ENCODE measurements at places on chromosomes 1 and 21.

GRCh38 chr1:90640325-90640724 lies 76.8 kb downstream of the BARHL2 start:
- no peak for DNase-seq

GRCh38 chr1:65310078-65310587 lies 790 bp downstream of the DNAJC6 start:
- DNase-seq, result no peak

- no peak for DNase-seq
Measured at GRCh38 chr1:29569971-29570634, 333.8 kb downstream of the PTPRU start.

DNA sequence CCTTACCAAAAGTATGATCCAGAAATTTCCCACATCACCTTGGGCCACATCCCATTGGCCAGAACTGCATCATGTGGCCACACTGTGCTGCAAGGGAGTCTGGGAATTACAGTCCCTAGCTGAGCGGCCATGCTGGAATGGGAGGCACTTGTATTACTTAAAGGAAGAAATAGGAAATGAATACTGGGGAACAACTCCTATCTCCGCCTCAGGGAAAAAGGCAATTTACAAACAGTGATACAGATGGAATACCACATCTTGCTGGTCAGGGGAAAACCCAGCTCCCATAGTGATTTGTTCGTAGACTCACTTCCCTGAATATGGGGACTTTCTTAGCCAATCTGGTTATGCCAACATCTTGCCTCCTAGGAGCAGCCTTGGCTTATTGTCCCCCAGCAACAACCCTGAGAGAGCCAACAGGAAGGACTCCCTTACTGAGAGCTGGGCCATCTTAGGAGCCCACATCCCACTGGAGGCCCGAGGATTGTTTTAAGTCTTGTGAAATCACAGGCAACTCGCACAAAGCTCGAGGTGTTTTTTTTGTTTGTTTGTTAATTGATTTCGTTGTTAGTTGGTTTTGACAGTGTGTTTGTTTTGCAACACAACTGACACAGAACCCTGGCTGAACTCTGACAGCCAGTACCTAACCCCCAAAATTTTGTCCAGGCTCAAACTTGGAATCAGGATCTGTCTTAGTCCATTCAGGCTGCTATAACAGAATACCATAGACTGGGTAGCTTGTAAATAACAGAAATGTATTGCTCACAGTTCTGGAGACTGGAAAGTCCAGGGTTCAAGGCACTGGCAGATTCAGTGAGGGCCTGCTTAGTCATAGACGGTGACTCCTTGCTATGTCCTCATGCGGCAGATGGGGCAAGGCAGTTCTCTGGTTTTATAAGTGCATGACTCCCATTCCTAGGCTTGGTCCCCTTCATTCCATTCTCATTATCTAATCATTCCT lies 14.9 kb downstream of the CDA start:
- DNase-seq, result no peak

- DNase-seq, result no peak
Measured at GRCh38 chr1:240234485-240235210, 143.0 kb downstream of the FMN2 start.

- DNase-seq, result no peak
Measured at GRCh38 chr1:91732291-91733107, 153.5 kb downstream of the TGFBR3 start.

DNA sequence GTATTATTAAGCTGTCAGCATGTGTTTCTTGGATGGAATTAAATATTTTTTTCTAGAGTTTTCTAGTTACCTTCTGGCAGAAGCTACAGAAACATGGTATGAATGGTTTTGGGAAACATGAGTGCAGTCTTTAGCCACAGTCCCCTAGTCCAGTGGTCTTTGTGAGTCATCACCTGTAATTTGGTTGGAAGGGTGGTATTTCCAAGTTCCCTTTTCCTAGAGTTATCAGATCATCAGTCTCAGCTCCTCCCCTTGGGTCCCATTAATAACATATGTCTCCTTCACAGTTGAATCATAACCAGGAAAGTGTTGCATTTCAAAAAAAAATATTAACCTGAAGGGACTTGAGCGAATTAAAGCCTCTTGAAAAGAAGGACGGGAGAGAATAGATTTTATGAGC lies 27.0 kb downstream of the ELAVL4 start:
- no peak for DNase-seq

DNA sequence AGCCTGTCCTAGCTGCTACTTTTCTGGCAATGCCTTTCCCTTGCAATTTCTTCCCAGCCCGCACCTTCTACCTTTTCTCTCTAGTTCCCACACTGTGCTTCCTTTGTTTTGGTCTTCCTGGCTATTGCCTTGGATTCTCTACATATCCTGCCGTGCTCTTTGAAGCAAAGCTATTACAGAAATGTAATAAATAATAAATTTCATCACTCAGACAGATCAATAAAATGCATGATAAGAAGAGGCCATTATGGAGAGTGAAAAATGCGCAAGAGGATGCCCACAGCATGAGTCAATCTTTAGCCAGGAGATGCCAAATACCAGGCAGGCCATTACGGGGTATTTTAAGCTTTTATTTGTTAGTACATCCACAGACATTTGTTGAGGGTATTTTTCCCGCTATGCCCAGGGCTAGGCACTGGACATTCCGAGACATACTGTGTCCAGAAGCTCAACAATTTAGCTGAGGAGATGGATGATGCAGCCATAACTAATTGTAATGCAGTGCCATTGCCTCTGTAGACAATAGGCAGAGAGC lies 163.6 kb downstream of the ST6GALNAC3 start:
- DNase-seq, result no peak

- DNase-seq, result no peak
Measured at GRCh38 chr21:30233228-30234020, 17.5 kb upstream of the CLDN8 start.

Measured in KG1 (cell line).